ENCODE measurements at places on chromosomes 5 and 9.
A peak's percentile ranks its signal among the peaks of the same experiment; 100 is the strongest.

DNA sequence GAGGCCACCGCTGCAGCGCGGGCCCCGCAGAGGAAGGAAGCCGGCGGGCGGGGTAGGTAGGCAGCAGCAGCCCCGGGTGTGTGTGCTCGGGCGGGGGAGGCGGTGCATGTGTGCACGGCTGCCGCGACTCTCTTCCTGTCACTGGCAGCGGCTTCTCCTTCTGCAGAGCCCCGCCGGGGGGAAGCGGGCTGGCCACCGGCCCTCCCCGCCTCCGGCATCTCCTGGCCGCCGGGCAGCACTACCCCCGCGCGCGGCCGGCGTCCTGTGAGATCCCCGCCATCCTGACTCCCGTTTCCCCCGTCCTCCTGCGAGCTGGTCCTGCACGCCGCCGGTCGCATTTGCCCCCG, 315 bp downstream of the PIK3R1 start:
- DNase-seq = peak; percentile 63

- no peak for DNase-seq
Measured at GRCh38 chr9:2043881-2044462, 28.8 kb downstream of the SMARCA2 start.

GRCh38 chr9:70468291-70468690, 53.8 kb upstream of the KLF9 start:
- DNase-seq = no peak

DNA sequence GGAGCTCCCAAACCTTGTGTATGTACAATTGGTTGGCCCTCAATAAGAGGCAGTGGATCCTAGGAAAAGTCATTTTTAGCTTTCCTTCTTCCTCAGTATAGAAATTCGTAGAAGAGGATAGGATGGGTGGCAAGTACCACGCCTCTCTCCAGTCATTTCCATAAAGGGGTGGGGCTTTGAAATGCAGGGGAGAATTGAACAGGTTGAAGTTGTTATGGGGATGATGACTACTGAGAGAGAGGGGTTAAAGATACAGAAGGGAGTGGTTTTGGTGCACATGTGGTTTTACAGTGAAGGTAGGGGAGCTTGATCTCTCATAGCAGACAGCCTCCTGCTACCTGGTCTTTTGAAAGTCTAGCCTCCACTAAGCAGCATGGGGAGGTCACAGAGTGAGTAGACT, 54.4 kb upstream of the FAM120AOS start:
- no peak for DNase-seq

DNA sequence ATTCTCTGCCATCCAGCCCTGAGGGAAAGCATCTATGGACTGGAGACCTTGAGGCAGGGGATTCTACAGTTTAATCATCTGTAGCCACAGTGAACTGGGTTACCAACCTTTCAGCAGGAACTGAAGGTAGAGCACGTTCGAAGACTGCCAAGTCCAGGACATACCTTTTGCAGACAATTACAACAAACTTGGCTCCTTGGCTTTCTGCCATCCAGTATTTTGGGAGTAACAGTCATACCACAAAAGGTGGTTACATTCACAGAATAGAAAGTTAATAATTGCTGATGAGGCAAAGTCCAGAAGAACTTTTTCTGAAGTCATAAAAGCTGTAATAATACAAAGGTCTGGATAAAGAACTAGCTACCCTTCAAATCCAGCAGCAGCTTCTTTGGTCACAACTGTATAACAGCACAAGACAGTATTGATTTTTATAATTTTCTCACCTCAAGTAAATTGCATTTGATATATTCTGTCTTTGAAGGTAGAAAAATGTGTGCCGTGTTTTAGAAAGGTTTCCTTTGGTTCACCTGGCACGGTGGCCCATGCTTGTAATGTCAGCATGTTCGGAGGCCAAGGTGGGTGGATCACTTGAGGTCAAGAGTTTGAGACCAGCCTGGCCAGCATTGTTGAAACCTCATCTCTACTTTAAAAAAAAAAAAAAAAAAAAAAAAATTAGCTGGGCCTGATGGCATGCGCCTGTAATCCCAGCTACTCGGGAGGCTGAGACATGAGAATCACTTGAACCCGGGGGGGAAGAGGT, 236.6 kb downstream of the NR3C1 start:
- no peak for DNase-seq

DNA sequence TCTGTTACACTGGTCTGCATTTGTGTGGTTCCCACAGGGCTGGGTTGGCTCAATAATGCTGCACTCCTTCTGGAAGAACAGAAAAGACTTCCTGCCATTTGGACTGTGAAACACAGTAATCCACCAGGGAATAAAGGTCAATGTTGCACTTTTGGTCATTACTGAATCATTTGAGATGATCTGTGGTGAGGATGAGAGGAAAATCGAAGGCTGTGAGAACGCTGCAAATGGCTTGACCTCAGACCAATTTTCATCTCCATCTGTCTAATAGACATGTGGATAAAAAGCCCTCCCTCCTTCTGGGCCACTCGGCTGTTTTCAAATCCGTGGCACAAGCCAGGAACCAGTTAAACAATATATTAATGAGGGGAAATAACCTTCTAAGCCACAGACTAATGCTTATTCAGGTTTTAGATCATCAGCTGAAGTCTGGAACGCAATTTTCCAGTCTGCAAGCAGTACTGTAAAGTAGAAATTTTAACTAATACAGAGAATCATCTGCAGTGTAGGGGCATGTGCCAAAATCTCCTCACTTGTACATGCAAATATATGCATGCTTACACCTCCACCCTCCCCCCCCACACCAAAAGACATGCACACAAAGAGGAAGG, 20.2 kb downstream of the TLE1 start:
- DNase-seq = no peak

DNA sequence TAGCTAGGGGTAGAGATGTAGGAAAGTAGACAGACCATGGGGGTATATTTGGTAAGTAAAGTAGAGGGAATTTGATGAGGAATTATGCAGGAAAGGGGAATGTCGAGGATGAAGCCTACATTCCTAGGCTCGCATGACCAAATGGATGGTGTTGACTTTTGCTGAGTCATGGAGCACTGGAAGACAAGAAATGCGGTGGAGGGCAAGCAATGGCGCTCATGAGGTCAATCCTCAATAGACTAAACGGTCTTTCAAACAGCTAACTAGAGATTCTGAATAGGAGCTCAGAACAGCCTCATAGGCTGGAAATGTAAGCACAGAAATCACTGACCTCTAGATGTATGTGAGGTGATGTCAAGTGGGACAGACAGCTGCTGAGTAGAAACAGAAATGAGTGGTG, 50.7 kb upstream of the FST start:
- no peak for DNase-seq

- DNase-seq = no peak
Measured at GRCh38 chr9:132193227-132194124, 31.6 kb downstream of the NTNG2 start.

GRCh38 chr5:17077440-17078233, 139.8 kb upstream of the BASP1 start:
- DNase-seq = no peak

DNA sequence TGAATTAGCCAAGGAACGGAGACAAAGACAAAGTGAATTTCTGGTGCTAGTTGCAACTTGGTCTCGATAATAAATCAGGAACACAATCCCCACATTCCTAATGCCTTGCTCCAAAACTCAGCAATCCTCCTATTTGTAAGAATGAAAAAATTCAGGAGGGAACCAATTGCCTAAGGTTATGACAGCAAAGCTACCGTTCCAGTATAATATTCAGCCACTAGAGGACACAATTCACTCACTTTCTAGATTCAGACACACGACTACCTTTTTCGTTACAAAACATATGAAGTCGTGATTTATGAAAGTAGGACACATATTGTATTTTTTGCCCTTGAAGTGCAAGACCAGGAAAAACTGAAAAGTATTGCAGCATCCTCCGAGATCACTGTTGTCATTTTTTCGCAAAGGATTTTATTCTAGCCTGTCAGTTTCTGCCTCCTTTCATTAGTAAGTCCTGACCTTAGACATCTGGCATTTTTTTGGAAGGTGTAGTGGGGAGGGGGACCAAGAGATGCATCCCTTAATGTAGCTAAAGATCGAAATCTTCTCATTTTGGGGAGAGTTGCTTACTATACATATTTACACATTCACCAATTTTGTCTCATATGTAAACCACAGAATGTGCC, 133.1 kb downstream of the DOCK8 start:
- DNase-seq = no peak

DNA sequence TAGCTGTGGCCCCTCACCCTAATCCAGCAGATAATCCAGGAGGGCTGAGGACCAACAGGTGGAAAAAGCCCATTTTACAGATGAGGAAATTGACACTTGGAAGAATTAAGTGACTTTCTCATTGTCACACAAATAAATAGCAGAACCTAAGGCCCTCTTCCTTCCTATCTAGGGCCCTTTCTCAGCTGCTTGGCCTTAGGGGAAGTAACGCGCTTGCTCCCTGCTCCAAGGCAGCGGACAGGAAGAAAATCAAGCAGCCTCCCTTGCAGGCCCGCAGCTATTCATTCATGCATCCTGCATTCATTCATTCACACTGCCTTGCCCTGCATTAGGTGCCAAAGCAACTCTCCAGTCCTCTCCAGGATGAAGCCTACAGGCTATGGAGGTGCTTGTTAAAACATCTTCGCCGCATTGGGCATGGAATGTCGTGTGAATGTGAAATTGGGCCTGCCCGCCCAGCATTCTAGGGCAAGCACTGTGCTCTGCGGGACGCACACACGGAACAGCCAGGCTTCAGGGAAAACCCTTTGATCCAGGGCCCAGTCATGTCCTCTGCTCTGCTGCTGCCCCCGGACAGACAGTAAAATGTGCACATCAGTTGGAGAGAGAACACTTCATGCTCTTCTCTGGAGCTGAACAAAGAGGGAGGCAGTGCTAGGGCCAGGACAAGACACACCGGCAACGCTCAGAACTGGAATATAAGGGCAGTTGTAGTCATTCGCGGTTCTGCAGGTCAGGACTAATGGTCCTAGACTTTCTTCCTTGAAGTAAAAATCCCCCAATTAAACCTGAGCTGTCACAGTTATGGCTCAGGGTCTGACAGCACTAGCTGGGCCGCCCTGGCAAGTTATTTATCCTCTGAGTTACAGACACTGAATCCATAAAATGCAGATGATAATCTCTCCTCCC, 166.0 kb downstream of the COL23A1 start:
- DNase-seq = no peak
